ENCODE measurements at places on chromosomes 7 and 10. TPM values are rescaled to one million over a fixed set of nuclear protein-coding genes. Genes with fewer than 3 reads are reported as not detected.

DNMBP gene
- total RNA-seq: 25.4 TPM

SFRP5 gene
- total RNA-seq: not detected

GHRHR gene
- 4.9 TPM for total RNA-seq

TYW1B gene
- total RNA-seq: 5.2 TPM

TFEC gene
- 0.05 TPM for total RNA-seq

RTKN2 gene
- 12.4 TPM for total RNA-seq

PON1 gene
- not detected for total RNA-seq

SPDYE16 gene
- not detected for total RNA-seq

HEPACAM2 gene
- 0.36 TPM for total RNA-seq

RHOBTB1 gene
- total RNA-seq: 34.4 TPM

TSPAN13 gene
- 74.1 TPM for total RNA-seq

ANXA8L1 gene
- 0.38 TPM for total RNA-seq

ERVW-1 gene
- total RNA-seq: 0.92 TPM

GIMAP7 gene
- total RNA-seq: 0.34 TPM

FAM241B gene
- 25.2 TPM for total RNA-seq

LRIT1 gene
- not detected for total RNA-seq

HGF gene
- 0.05 TPM for total RNA-seq

CASD1 gene
- 37.8 TPM for total RNA-seq

CYP3A7 gene
- total RNA-seq: 0.44 TPM

RALA gene
- total RNA-seq: 32.7 TPM

SPDYE5 gene
- 0.78 TPM for total RNA-seq

UBE3C gene
- total RNA-seq: 24.8 TPM

TRIM73 gene
- 5.8 TPM for total RNA-seq

POP7 gene
- total RNA-seq: 38.2 TPM

ZMIZ2 gene
- total RNA-seq: 55.0 TPM

METTL27 gene
- 0.58 TPM for total RNA-seq

BAMBI gene
- total RNA-seq: 14.6 TPM

DNAJC12 gene
- total RNA-seq: 49.8 TPM

All from motor neuron (in vitro differentiated cells).